ENCODE measurements at places on chromosomes 6 and 20. TPM values are rescaled to one million over a fixed set of nuclear protein-coding genes. Genes with fewer than 3 reads are reported as not detected.

- peaks cover 8% of the 10 kb centered on the region for H3K4me1 ChIP-seq
- H3K27ac ChIP-seq: no peak overlapping the region
- DNase-seq: no peak
- no peak overlapping the region for H3K4me3 ChIP-seq
- H3K36me3 ChIP-seq: no peaks in the 10 kb centered on the region
These were observed 184.2 kb upstream of the RREB1 start for GRCh38 chr6:6923605-6924004.

GRCh38 chr6:157235600-157236039 is 87.7 kb downstream of the TMEM242 start:
- peak overlapping the region; percentile 88 for H3K27ac ChIP-seq
- H3K4me1 ChIP-seq: peaks cover 45% of the 10 kb centered on the region
- no peaks in the 10 kb centered on the region for H3K36me3 ChIP-seq

DNA sequence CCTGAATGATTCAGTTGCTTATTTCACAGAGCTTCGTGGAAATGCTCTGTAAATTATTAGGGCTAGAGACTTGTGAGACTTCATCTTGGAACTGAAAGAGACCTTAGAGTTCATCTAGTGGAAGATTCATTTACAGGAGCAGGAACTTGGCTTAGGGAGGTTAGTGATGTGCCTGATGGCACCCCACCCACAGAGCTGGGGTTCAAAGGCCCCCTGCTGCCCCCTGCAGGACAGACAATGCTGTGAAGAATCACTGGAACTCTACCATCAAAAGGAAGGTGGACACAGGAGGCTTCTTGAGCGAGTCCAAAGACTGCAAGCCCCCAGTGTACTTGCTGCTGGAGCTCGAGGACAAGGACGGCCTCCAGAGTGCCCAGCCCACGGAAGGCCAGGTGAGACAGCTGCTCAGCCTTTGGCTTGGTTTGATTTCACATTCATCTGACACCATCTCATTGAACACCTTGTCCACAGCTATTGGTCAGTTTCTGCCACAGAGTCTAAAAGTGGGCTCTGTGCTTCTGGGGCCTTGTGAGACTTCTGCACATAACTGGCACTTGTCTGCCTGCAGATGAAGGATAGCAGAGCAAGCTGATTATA is 25.1 kb downstream of the MYBL2 start:
- no peak overlapping the region for H3K27ac ChIP-seq
- DNase-seq: no peak
- H3K27me3 ChIP-seq: no peaks in the 10 kb centered on the region
- H3K4me1 ChIP-seq: no peaks in the 10 kb centered on the region

GRCh38 chr6:16669227-16669626 is 92.0 kb downstream of the ATXN1 start:
- DNase-seq: no peak
- no peaks in the 10 kb centered on the region for H3K27me3 ChIP-seq
- H3K27ac ChIP-seq: no peak overlapping the region

- no peaks in the 10 kb centered on the region for H3K36me3 ChIP-seq
- no peaks in the 10 kb centered on the region for H3K4me1 ChIP-seq
- H3K4me3 ChIP-seq: no peak overlapping the region
- no peak for DNase-seq
- H3K27ac ChIP-seq: no peak overlapping the region
- H3K27me3 ChIP-seq: no peaks in the 10 kb centered on the region
These were observed 143.4 kb downstream of the BCKDHB start for GRCh38 chr6:80249897-80250296.

- no peaks in the 10 kb centered on the region for H3K36me3 ChIP-seq
- H3K27me3 ChIP-seq: no peaks in the 10 kb centered on the region
- H3K4me3 ChIP-seq: no peak overlapping the region
- no peak overlapping the region for H3K27ac ChIP-seq
- no peaks in the 10 kb centered on the region for H3K4me1 ChIP-seq
These were observed 472.3 kb upstream of the EYS start for GRCh38 chr6:66179361-66179760.

- no peaks in the 10 kb centered on the region for H3K27me3 ChIP-seq
- no peak for DNase-seq
- H3K27ac ChIP-seq: no peak overlapping the region
- no peak overlapping the region for H3K4me3 ChIP-seq
These were observed 34.5 kb upstream of the HBS1L start for GRCh38 chr6:135088818-135089809.

DNA sequence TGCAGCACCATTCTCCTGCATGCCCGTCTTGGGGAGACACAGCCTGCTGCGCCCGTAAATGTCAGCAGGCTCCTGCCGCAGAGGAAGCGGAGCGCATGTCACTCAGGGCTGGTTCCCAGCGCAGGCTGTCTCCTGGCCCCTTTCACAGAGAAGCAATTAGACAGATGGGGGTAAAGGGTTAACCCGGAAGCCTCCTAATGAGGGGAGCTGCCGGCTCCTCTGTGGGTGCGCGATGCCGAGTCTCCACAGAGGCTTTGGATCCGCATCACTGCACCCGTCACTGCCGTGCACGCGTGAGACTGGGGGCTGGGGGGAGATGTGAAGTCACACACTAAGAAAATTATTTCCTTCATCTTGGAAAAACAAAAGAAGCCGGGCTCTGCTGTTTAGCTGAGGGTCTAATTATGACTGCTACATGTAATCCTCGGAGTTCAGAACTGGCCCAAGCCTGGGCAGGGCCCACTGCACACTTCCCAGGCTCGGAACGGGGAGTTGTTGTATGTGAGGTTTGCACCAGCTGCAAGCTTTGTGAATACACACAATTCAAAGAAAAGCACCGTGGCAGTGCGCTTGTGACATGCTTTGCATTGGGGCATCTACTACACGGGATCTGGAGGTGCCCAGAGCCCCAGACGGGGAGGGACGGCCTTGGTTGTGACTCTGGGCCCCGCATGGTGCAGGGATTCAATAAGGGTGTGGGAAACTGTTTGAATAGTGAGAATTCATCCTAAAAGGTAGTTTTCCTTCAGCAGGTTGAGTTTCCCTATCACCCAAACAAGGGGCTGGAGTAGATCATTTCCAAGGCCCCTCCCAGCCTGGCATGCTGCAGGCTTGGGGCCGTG is 331.6 kb downstream of the TAF4 start:
- peaks cover 82% of the 10 kb centered on the region for H3K27me3 ChIP-seq
- H3K4me1 ChIP-seq: no peaks in the 10 kb centered on the region
- no peak overlapping the region for H3K4me3 ChIP-seq
- H3K36me3 ChIP-seq: no peaks in the 10 kb centered on the region
- DNase-seq: no peak

DNA sequence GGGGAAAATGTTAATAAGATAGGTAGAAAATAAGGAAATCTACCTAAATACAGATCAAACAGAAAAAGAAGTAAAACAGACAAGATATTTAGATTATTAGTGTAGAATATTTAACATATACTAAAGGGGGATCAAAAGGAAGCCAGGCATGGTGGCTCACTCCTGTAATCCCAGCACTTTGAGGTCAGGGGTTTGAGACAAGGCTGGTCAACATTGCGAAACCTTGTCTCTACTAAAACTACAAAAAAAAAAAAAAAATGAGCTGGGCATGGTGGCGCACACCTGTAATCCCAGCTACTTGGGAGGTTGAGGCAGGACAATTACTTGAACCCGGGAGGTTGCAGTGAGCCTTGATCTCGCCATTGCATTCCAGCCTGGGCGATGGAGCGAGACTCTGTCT is 55.5 kb downstream of the AFDN start:
- no peaks in the 10 kb centered on the region for H3K4me1 ChIP-seq
- H3K4me3 ChIP-seq: no peak overlapping the region
- no peak for DNase-seq
- no peak overlapping the region for H3K27ac ChIP-seq
- no peaks in the 10 kb centered on the region for H3K36me3 ChIP-seq

DNA sequence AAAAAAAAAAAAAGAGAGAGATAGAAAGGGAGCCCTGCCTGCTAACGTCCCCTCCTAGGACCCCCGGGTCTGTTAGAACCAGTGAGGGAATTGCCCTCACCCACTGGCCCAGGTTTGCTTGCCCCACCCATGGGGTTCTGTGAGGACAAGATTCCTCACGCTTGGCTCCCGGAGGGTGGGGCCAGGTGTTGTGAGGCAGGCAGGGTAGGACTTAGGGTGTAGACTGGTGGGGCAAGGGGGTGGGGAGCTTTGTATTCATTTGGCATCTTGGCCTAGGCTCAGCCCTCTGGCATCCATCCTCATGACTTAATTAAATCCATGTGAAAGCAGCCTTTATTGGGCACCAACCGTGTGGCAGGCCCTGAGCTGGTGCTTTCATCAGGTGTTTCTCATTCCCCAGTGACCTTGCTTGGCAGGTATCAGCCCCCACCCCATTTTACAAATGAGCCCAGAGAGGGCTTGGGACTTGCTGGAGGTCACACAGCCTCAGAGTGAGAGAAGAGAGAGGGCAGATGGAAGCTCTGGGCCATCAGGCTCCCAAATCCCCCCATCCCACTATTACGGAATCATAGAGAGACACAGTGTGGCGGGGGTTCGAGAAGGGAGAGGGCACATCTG is 19.0 kb downstream of the RAB44 start:
- no peaks in the 10 kb centered on the region for H3K4me1 ChIP-seq
- H3K27me3 ChIP-seq: no peaks in the 10 kb centered on the region
- H3K27ac ChIP-seq: no peak overlapping the region
- H3K36me3 ChIP-seq: no peaks in the 10 kb centered on the region
- no peak overlapping the region for H3K4me3 ChIP-seq

DNA sequence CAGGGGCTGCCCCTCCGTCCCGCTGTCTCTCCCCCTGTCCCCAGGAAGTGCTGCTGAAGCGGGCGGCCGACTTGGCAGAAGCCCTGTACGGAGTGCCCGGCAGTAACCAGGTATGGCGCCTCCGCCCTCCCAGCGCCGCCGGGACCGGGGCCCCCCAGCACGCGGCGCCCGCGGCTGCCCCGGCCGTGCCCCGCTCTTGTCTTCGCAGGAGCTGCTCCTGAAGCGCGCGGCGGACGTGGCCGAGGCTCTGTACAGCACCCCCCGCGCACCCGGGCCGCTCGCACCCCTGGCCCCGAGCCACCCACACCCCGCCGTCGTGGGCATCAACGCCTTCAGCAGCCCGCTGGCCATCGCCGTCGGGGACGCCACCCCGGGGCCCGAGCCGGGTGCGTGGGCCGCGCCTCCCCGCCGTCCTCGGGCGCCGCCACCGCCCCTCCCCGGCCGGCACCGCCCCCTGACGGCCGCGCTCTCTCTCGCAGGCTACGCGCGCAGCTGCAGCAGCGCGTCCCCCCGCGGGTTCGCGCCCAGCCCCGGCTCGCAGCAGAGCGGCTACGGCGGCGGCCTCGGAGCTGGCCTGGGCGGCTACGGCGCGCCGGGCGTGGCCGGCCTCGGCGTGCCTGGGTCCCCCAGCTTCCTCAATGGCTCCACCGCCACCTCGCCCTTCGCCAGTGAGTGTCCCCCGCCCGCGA is 48.4 kb downstream of the CPXM1 start:
- DNase-seq: no peak
- no peak overlapping the region for H3K27ac ChIP-seq
- peak overlapping the region; percentile 47 for H3K4me3 ChIP-seq
- no peaks in the 10 kb centered on the region for H3K36me3 ChIP-seq
- peaks cover 36% of the 10 kb centered on the region for H3K4me1 ChIP-seq

GRCh38 chr20:10578607-10579006 is 95.2 kb downstream of the JAG1 start:
- H3K27me3 ChIP-seq: no peaks in the 10 kb centered on the region
- H3K27ac ChIP-seq: no peak overlapping the region
- DNase-seq: no peak
- no peaks in the 10 kb centered on the region for H3K36me3 ChIP-seq
- H3K4me1 ChIP-seq: no peaks in the 10 kb centered on the region

DNA sequence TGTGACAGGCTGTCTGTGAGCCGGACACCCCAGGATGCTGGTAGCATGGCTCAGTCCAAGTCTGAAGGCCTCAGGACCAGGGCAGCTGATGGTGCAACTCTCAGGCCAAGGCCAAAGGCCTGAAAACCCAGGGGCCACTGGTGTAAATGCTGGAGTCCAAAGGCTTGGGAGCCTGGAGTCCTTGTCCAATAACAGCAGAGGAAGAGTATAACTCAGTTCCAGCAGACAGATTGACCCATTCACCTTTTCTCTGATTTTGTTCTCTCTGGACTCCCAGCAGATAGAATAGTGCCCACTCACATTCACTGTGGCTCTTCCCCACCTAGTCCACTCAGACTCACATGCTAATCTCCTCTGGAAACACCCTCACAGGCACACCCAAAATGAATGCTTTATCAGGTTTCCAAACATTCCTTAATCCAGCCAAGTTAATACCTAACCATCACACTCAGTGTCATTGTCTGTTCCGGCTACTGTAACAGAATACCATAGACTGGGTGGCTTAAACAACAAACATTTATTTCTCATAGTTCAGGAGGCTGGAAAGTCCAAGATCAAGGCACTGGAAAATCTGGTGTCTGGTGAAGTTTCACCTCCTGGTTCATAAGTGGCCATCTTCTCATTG is 5.0 kb upstream of the TRAF3IP2 start:
- peaks cover 14% of the 10 kb centered on the region for H3K4me1 ChIP-seq
- no peak overlapping the region for H3K4me3 ChIP-seq
- DNase-seq: no peak
- H3K36me3 ChIP-seq: no peaks in the 10 kb centered on the region
- no peak overlapping the region for H3K27ac ChIP-seq

DNA sequence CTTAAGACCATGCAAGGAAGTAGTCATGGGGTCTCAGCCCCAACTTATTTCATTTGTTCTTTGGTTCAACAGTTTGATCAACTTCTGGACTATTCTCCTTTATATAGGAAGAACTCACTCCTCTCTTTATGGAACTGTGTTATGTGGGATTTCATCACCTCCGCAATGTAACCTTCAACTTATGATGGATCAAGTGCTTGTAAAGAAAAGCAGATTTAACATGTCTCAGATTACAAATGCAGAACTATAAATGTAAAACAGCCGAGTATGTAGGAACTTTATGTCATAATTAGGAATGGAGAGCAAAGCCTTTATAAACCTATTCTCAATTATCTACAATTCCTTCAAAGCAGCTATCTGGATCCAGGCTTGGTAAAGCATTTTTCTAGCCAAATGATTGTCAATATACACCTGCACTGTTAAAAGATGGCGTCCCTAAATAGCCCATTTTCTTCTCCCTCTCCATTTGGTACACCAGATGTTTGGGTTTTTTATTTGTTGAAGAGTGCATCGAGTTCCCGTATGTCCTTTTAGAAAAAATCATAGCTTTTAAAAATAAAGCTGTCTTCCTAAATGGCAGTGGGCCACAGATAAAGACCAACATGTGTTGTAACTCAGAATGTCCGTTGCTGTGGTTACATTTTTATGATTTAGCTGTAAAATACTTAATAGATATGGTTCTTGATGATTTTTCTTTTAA is 985.1 kb upstream of the SLC35B3 start:
- DNase-seq: no peak
- H3K27ac ChIP-seq: no peak overlapping the region
- no peak overlapping the region for H3K4me3 ChIP-seq
- no peaks in the 10 kb centered on the region for H3K27me3 ChIP-seq
- H3K4me1 ChIP-seq: no peaks in the 10 kb centered on the region

Gene CLPSL2
- total RNA-seq: not detected

Gene SLC22A2
- total RNA-seq: not detected

Gene DDO
- 0.29 TPM for total RNA-seq

Gene NELFE
- total RNA-seq: 81.5 TPM

Gene OR10C1
- not detected for total RNA-seq

Gene MROH8
- 2.7 TPM for total RNA-seq

Gene DSP
- 9.4 TPM for total RNA-seq

Gene VEGFA
- total RNA-seq: 58.5 TPM

All from esophagus muscularis mucosa (tissue), 4 donors.